Left renal pelvis (tissue), 4 donors: ENCODE measurements at places on chromosomes 7 and 10.

DNA sequence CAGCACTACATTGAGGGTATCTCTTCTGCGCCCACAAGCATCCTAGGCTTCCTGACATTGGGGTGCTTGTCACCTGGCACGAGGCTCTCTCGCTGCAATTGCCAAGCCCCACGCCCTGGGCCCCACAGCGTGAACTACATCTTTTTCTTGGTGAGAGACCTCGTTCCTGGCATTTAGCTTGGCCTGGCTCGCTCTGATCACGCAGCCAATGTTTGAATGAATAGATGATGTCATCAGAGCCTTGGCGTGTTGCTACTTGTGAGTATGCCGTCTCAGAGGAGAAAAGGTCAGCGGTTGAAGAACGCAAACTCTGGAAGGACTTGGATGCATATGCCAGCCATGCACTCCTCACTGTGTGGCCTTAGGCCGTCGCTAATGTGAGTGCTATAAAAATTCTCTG, 150.2 kb upstream of the AUTS2 start:
- DNase-seq, result no peak

- DNase-seq, result no peak
Observed at GRCh38 chr7:18552943-18553604, 57.5 kb downstream of the HDAC9 start.

- DNase-seq, result no peak
Observed at GRCh38 chr7:99219185-99219767, 11.4 kb upstream of the KPNA7 start.

DNA sequence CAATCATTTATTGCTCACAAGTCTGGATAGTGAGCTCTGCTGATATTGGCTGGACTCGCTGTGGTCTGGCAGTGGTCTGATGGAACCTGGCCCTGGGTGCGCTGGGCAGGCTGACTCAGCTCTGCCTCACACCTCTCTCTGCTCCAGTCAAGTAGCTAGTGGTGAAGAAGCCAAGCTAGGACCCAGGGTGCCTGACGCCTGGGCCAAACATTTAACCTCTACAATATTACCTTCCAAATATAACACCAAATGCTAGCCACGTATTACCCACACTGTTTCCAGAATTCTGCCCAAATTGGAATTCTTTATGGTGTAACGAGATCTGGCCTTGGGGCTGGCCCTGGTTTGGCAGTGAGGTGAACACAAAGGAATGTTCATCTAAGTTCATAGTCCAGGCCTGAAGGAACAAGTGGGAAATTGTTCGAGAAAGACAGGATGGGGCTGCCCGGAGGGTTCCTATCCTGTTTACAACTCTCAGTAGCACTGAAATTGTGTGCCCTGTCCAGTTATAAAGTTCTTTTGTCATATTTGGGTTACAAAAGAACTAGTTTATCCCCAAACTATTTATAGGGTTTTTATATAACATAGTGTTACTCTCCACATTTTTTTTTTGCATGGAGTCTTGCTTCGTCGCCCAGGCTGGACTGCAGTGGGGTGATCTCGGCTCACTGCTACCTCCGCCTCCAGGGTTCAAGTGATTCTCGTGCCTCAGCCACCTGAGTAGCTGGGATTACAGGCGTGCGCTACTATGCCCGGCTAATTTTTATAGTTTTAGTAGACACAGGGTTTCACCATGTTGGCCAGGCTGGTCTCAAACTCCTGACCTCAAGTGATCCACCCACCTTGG, 16.3 kb downstream of the OR2AE1 start:
- no peak for DNase-seq

- DNase-seq, result no peak
Observed at GRCh38 chr7:7220821-7221220, 38.5 kb downstream of the C1GALT1 start.

DNA sequence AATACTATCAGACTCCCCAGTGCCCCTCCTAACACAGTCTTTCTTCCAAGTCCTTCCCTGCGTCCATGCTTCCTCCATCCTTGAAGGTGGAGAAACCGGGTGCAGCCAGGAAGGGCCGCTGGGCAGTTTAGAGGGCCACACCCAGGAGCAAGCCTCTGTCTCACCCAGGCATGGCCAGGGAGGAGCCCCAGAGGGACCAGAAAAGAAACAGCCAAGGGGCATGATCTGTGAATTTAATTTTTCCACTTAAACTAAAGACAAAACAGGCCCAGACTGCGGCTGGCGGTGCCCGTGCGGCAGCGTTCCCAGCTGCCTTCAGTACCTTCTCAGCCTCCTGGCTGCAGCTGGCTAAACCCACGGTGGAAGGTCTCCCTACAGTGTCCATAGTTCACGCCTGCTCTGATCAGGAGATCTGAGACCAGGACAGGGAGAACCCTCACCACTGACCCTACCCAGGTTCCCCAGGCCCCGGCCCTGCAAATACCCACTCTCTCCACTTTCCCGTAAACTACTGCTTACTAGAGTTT, 12.9 kb downstream of the UNCX start:
- no peak for DNase-seq

GRCh38 chr7:70678621-70679251, 453.2 kb upstream of the GALNT17 start:
- no peak for DNase-seq

DNA sequence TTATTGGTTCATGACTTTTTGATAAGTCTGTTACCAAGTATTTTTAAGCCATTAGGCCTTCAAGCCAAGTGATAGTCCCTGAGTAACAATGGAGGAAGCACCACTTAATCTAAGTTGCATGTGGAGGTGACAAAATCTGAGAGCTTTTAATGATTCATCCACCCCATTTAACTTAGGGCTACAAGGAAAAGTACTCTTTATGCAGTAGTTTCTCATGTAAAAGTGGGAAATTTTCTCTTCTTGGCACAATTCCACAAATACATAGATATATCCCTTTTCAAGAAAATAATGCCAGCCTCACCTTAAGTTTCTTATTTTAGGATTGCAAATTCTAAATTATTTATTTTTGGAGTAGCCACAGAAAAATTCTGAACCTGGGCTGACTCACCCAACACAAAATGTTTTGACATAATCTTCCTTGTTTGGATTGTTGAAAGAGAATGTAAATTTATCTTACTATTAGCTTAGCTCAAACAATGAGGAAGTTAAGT, 85.7 kb downstream of the SUGCT start:
- no peak for DNase-seq

- no peak for DNase-seq
Observed at GRCh38 chr10:70777063-70777875, 7.9 kb downstream of the TBATA start.

DNA sequence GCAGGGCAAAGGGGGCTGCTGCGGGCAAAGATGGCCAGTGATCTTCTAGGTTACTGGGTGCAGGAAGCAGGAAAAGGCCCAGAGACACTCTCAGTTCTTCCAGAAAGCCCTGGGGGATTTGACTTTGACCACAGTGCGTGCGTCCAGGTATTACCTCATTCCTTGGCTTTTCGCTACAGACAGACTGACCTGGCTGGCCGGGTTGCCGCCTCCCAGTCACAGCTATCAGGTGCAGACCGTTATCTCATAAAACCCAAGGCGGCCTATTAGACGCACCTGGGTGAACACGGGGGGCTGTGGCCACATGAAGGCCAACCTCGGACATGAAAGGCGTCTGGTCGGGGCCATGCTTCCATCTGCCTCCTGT, 80.3 kb downstream of the FOXL3 start:
- no peak for DNase-seq

DNA sequence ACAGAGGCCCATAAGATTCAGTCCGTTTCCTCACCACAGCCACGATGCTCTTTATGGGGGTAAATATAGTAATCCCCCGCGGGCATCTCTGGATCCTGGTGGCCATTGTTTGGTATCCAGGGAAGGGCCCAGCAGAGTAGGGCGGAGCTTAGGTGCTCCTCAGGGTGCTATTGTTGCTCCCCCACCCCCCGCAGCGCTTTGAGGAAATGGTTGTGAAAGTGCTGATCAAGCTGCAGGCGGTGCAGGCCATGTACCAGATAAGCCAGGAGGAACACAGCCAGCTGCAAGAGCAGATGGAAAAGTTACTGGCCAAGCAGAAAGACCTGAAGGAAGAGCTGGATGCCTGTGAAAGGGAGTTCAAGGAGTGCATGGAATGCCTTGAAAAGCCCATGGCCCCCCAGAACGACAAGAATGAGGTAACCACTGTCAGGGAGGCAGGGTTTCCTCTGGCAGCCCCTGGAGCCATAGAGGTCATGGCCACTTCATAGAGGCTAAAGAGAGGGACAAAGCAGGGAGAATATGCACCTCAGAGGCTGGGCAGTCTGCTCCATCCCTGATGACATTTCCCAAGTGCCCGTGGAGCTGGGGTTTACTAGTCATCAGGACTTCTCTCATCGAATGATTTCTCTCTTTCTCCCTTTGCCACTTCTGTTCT, 17.6 kb upstream of the FLNC start:
- DNase-seq, result no peak

- DNase-seq, result no peak
Observed at GRCh38 chr10:72637398-72637857, 11.5 kb upstream of the MICU1 start.

- DNase-seq, result no peak
Observed at GRCh38 chr10:26994743-26995142, 105.6 kb downstream of the ANKRD26 start.

GRCh38 chr7:46197785-46198540, 276.9 kb upstream of the IGFBP3 start:
- no peak for DNase-seq

GRCh38 chr10:123742751-123743440, 76.7 kb downstream of the GPR26 start:
- DNase-seq, result no peak

DNA sequence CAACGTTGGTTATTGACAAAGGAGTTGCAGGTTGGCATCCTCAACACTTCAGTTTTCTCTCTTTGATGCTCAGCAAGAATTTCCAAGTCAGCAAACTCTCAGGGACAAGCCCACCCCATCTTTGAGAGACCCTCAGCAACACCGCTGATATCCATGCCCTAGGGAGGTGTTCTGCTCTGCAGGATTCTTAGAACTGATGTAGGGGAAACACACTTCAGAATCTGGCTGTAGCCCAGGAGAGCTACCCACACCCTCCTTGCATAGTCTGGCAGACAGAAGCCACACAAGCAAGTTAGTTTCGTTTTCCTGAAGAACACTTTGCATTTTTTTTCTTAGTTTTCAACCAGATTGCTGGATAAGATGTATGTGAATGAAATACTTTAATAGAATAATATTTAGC, 822 bp downstream of the SAMD9L start:
- no peak for DNase-seq

DNA sequence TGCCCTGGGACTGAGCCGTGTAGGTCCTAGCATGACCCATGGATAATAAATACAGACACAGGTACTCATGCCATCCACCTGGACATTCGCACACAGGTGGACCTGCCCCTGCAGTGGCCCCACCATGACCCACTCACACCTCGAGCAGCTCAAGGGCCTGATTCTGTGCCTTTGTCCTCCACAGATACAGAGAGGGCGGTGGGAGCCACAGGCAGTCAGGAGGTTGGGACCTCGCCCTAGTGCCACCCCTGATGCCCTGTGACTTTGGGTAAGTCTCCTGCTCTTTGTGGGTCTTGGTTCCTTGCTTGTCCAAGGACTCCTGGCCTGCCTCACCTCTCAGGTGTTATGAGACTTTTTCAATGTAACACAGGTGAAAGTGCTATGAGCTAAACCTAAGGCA, 42.9 kb downstream of the C10orf120 start:
- no peak for DNase-seq

GRCh38 chr7:45592230-45592991, 18.2 kb downstream of the ADCY1 start:
- no peak for DNase-seq

DNA sequence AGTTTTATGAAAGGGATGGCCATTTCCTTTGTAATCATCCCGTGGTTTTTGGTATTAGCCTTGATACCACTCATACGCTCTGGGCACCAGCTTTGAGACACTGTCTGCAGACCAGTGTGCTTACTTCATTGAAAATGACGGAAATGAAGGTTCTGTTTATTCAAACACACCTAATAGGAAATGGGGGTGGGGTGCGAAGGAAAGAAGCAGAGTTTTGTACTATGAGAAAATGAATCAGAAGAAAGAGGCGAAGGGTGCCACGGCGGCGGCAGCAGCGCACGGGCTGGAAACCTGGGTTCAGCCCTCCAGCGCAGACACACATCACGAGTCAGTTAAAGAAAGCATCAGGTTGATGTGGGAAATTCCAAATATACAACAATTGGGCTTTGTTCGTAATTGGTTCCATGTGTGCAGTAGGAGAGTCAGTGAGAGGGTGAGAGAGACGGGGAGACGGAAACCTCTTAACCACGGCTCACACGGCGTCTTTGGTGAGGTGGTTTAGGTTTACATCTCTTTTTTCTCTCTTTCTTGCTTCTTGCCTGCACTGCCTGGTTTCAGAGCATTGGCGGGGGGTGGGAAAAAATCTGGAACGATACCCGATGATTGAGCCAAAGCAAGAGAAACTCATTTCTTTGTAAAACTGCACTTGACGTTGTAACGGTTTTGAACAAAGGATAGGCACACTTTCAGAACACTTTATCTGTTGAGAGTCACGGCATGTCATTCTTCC, 321.2 kb downstream of the FRMD4A start:
- no peak for DNase-seq

- no peak for DNase-seq
Observed at GRCh38 chr7:24422441-24423010, 138.5 kb downstream of the NPY start.

DNA sequence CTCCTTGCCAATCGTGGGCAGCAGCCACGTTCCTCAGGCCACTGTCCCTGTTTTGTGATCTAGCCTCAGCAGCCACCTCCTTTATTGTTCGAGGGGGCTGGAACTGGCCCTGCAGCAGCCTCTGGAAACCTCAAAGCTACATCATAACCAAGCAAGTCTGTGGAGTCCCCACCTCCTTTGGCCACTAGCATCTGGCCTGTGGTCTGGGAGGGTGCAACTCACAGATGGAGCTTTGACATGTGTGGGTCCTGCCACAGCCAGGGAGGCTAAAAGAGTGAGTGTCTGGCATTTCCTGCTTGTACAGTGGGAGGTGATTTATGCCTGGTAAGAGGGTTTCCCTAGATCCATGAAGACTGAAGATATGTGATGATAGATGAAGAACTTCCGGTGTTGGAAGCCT, 32.3 kb upstream of the NUB1 start:
- DNase-seq, result no peak

GRCh38 chr7:7779888-7780287, 61.5 kb upstream of the RPA3 start:
- DNase-seq, result no peak

DNA sequence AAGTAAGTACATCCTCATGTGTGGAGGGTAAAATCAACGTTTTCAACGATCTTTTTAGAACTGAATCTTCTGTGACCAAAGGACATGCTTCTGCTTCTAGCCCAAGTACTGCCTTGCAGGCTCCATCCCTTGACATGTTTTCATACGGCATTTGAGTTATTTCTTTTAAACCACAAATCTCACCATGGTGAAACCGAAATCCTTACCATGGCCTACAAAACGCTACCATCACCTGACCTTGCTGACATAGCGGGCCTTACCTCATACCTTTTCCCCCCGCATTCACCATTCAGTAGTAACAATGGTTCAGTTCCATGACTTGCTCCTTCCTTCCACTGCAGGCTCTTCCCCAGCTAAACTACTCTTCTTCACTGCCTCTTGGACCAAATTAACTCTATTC, 3.5 kb downstream of the RNF216 start:
- no peak for DNase-seq

- no peak for DNase-seq
Observed at GRCh38 chr10:122236690-122237306, 34.3 kb upstream of the BTBD16 start.

GRCh38 chr7:127608446-127608845, 9.5 kb downstream of the PAX4 start:
- no peak for DNase-seq
